ENCODE measurements at places on chromosomes 2 and 18.

DNA sequence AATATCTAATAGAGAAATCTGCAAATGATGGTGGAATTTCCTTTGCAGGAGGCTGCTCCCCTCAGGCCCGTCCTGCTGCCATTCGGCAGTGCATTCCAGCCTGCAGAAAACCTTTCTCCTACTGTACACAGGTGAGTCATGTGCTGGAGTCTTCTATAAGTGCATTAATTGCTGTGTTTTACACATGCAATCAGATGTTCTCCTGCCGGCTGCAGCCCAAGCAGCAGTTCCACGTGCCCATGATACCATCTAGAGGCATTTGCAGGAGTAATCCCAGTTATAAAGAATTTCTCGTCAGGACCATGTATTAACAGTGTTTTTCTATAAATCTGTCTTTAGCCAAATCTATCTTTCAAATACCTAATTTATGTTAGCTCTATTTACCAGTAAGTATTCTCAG is 304.7 kb upstream of the HNMT start:
- no peak for DNase-seq

DNA sequence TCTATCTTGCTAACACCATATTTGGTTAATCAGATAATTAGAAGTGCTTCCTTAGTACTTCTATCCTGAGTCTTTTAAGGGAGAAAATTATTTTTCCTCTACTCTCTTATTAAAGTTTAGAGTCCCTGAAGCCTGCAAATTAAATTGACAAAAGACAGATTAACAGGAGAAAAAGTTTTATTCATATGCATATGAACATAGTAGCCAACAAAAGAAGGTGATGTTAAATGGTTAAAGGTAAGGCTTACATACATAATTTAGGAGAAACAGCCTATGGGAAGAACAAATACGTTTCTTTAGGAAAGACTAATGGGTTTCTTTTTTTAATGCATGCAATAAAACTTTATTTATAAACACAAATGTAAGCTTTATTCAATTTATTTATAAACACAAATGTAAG is 805.0 kb downstream of the CPS1 start:
- DNase-seq, result no peak

GRCh38 chr18:9232977-9233376 is 96.4 kb downstream of the ANKRD12 start:
- no peak for DNase-seq

GRCh38 chr2:8538531-8538930 is 143.3 kb upstream of the ID2 start:
- no peak for DNase-seq

- DNase-seq, result no peak
Observed at GRCh38 chr18:32469691-32470459, 807 bp downstream of the GAREM1 start.

DNA sequence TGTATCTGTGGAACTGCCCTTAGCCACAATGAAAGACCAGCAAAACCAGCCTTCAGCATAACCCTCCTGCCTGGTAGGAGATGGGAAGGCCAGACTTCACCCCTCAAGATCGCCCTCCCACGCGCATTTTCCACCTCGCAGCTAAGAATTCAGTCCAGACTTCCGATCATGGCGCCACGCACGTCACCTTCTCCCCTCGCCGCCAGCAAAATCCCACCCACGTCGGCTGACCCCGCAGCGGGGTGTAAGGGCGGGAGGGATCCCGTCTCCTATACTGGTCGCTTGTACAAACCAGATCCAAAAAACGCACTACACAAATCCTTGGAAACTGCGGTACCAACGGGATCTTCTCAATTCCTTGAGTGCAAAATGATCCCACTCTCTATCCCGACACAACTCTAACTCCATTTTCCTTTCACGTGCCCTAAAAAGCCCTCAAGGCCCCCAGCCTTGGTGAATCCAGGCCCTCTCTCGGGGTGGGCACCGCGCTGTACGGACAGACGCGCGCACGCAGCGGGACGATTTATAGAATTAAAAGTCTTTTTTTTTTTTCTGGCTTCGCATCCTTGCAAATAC is 1.0 kb upstream of the BMPR2 start:
- DNase-seq, result no peak

DNA sequence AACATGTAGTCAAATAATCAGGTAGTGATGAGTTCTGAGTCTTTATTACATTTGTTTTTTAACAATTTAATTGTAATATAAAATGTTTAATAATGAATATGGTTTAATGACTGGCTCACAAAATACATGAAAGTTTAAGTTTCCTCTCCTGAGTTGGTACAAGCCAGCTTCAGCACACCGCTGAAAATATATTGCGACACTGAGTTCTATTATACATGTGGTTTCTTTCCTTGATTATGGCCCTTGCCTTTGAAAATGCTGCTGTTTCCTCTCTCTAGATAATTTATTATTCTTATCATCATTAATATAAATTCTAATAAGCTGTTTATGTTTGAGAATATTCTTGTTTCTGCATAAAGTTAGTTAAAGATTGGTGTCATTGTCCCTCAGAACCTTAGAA is 249.3 kb downstream of the PARD3B start:
- DNase-seq, result no peak

- no peak for DNase-seq
Observed at GRCh38 chr2:212694398-212694797, 155.8 kb upstream of the ERBB4 start.

DNA sequence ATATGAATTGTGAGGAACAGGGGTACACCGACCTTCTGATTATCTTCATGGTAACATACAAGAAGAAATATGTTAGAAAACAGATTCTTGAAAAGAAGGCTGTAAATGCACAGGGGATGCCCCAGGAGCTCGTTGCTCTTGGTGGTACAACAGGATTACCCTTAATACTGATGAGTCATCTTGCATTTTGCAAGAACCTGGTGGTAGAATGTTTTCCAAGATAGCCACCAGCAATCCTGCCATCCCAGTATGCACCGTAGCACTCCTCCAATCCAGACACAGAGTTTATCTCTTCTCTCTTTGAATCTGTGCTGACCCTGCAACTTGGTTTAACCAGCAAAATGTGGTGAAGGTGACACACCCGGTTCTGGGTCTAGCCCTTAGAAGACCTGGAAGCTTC is 238.3 kb downstream of the EN1 start:
- no peak for DNase-seq

DNA sequence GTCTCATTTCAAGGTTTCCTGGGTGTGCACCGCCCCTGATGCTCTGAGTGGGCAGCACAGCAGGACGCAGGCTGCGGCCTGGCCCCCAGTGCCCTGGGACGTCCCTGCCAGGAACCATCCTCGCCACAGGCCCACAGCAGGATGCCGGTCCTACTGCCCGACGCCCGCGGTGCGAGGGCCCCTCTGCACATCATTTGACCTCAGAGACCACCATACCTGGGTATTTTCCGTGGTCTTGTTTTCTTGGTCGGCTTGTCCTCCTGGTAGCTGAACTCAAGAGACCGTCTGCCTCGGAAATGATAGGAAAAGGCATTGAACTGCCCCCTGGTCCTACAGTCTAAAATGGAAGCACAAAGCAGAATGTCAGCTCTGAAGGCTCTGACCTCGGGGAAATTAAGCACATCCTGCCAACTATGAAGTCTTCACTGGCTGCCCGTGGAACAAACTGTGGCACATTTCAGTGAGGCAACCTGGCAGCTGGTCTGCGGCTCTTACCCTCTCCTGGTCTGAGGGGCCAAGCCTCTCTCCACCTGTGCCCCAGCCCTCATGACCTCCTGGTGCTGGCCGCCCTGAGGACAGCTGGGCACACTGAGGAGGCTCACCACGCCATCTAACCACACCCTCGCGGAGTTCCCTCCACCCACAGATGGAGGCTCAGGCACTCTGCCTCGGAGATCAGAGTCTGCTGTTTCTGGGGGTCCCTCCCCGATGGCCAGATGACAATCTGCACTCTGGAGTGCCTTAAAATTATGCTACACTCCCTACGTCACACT is 105.0 kb downstream of the PXDN start:
- DNase-seq, result no peak

GRCh38 chr2:68737711-68738110 is 3.1 kb downstream of the ARHGAP25 start:
- no peak for DNase-seq

DNA sequence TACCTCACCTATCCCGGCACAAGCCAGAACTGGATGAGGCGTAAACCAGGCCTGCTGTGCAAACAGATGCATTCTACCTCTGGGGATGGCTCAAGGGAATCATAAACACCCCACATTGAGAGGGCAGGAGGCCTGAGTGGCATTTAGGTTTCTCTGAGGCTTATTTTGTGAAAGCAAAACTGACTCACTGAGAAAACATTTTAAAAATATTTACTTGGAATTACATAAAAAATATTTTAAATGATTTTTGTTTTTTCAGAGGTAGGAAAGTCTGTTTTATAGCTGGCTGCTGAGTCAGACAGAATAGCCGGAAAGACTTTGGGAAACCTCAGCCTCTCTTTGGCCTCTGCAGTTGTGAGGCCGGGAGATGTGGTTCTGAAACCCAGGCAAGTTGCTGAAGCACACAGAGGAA is 244.1 kb downstream of the NCKAP5 start:
- DNase-seq, result no peak

GRCh38 chr2:29053670-29054400 is 20.5 kb downstream of the PCARE start:
- DNase-seq, result no peak

DNA sequence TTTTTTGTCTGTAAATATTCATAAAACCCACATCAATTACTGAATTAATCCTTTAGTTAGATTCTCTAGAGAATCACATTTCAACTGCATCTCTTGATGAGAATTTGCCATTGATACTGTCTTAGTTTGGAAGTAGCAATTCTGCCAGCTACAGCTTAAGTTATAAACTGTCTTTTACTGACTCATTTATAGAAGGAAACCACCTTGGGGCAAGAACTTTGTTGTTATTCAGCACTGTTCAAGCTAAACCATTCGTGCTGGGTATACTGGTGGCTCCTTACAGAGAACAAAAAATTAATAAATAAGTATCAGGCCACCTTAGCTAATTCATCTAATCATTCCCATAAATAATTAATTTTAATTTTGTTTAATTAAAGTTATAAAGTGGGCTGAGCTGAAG is 1082.6 kb upstream of the CELF4 start:
- no peak for DNase-seq

- no peak for DNase-seq
Observed at GRCh38 chr2:118265873-118266455, 177.7 kb downstream of the INSIG2 start.

GRCh38 chr2:109339519-109339966 is 210.5 kb downstream of the SH3RF3 start:
- no peak for DNase-seq

DNA sequence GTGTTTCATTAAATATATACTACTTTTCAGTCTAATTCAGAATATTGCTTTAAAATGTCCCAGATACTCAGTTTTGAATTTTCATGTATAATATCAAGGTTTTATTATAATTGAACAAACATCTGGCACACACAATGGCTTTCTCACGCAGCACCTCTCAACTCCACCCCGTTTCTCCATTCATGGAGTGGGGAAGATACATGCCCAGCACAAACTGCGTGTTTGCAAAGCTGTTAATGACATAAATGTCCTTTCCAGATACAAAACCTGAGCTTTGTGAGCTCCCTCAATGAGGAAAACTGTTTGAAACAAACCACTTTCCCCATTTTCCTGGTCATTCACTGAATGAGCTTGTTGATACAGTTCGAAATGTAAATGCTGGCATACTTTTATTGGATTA is 150.3 kb upstream of the RASGRP3 start:
- no peak for DNase-seq

GRCh38 chr2:46663614-46664013 is 184.2 kb downstream of the TMEM247 start:
- DNase-seq, result no peak

GRCh38 chr18:9825571-9826073 is 60.2 kb upstream of the TXNDC2 start:
- DNase-seq, result peak; percentile 88

DNA sequence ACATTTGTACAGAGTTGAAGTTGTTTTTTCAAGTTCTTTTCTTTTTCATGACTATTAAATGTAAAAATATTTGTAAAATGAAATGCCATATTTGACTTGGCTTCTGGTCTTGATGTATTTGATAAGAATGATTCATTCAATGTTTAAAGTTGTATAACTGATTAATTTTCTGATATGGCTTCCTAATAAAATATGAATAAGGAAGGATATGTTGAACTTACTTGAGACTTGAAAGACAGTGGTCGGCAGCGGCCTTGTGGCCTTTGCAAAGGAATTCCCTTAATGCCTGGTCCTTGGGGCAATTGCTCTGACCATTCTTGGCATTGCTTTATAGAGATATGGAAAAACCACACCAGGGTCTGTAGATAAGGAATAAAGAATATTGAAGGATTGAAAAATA is 25.9 kb upstream of the TMEM87B start:
- no peak for DNase-seq

DNA sequence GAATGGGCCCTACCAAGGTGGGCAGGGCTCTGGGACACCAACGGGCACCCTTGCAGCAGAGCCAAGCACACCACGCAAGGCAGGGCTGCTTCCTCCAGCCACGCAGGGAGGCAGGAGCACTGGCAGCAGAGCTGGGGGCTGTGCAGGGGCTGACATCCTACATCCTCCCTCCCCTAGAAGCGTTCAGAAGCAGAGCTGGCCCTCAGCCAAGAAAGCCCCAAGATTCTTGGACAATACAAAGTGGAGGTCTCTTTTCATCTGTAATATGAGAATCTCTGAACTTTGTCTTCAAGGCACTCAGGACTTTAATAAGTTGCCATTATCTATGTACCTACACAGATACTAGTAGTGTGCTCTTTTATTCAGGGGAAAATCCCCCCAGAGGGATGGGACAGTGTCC is 128.1 kb upstream of the AGAP1 start:
- no peak for DNase-seq

- no peak for DNase-seq
Observed at GRCh38 chr2:9972621-9973479, 21.4 kb downstream of the GRHL1 start.

- DNase-seq, result no peak
Observed at GRCh38 chr18:72086421-72086820, 457.7 kb downstream of the CBLN2 start.

DNA sequence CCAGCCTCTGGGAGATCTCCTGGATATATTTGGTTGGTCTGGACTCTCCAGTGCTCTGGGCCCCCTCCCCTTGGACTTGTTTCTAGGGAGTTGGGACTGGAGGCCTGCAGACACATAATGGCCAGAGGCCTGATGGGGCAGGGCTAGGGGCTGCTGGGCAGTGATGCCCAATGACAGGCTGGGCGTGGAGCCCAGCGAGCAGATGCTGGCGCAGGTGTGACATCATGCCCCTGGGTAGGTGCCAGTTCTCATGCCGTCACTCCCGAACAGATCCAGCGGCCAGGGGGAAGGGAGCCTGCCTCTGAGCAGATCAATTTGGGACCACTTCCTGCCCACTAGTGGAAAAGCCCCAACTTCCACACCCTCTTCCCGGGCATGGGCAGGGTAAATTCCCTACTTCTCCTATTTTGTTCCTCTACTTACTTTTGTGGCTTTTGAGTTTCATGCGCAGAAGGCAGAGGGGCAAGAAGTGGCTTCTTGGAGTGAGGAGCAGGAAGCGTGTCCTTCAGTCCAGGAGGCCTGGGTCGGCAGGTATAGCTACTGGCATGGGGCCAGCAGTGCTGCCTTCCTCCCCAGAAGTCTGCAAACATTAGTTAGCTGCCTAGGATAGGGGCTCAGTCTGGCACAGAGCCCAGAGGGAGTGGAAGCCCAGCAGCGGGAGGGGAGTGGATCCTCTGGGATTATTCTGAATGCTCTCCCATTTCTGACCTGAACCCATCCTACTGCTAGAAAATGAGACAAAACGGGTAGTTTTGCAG is 6.1 kb downstream of the MPV17 start:
- no peak for DNase-seq

All from CD14-positive monocyte (primary cell).